ENCODE measurements at places on chromosomes 1 and 21.

DNA sequence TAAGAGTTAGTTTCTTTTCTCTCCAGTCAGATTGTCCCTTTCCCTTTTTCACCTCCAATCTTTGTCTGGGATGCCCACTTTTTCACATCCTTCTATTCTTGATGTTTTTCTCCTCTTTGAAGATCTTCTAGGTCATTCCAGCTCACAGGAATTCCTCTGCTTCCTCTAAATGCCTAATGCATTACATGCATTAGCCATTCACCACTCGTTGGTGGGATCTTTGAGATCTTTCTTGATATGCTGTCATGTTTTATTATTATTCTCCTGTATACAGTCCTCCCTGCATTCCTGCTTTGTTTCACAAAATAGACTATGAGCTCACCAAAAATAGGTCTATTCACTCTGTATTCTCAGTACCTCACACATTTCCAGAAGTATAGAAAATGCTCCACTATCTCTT is 129.0 kb downstream of the LYPLAL1 start:
- no peak for DNase-seq

- no peak for DNase-seq
These were observed 1.8 kb downstream of the LMX1A start for GRCh38 chr1:165354739-165355138.

DNA sequence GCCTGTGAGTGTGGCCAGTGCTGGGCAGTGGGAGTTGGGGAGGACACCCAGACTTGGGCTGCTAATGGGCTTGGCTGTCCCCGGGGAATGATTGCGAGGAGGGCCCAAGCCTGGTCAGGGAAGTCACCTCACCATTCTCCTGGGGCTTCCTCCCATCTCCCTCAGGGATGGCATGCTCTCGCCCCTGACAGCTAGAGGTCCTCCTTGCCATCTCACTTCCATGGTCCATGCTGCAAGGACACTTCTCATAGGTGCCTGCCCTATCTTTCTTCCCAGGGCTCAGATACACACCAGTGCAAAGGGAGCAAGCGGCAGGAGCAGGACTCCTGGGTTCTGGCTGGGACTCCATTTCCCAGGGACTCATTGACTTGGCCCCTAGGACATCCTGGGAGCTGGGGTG is 4.1 kb downstream of the NTRK1 start:
- no peak for DNase-seq

GRCh38 chr1:39359028-39359570 is 132.3 kb upstream of the BMP8A start:
- no peak for DNase-seq

- no peak for DNase-seq
These were observed 80.9 kb downstream of the ATP1A1 start for GRCh38 chr1:116453906-116454305.

DNA sequence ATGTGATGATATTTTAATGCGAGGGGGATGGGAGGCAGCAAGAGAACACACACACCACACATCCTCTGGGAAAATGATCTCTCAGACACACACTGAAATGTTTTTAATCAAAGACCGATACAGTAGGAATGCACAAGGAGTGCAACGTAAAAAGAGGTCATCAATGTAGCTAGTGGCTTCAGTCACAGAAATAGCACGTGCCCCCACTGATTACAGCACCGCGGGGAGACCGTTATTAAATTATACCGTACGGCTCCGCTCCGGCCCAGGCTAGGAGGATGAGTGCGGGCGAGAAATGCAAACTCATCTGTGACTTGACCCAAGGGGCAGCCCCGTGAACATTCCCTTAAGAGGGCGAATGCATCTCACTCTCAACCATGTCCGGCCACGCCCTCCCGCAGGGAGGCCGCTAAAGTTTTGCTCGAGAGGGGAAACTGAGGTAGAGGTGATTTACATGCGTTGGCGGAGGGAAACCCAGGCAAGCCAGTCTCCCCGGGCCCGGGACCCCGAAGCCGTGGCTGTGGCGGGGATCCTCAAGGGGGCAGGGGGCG is 552 bp downstream of the UBR4 start:
- DNase-seq: no peak

DNA sequence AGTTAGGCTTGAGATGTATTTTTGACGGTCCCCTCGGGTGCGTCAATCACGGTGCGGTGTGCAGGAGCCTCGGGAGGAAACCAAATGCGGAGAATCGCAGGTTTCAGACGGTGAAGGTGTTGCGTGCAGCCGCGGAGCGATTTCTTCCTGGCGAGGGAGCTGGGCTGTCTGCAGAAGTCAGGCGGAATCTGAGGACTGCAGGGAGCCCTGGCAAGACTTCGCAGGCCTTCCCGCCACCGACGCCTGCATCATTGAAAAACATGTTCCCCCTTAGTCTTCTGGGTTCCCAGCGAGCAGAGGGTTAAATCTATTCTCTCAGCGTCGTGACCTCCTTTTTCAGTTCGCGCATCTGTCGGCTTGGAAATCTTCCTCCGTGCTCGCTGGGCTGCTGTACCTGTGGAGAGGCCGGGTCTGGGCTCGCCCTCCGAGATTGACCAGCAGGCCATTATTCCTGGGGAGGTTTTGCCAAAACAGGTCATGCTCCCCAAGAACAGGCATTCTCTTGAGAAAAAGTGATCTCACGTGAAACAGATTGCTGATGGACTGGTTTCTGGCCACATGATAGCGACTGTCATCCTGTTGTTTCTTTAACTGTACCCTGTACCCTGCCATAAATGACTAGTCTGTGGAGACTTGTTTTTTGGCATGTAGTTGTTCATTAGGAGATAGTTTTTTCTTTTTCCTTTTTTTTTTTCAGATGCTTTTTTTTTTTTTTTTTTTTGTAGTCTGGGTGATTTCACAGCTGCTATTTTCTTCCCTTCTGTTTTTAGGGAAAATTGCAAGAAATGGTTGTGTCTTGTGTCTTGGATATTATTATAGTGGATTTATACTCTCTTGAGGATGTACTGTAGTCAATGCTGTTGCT is 894 bp downstream of the EPB41 start:
- no peak for DNase-seq

- no peak for DNase-seq
These were observed 265.4 kb downstream of the FOXD2 start for GRCh38 chr1:47703156-47703825.

- no peak for DNase-seq
These were observed 23.7 kb downstream of the VANGL1 start for GRCh38 chr1:115665319-115666096.

GRCh38 chr1:162868972-162869371 is 8.0 kb upstream of the CCDC190 start:
- no peak for DNase-seq

DNA sequence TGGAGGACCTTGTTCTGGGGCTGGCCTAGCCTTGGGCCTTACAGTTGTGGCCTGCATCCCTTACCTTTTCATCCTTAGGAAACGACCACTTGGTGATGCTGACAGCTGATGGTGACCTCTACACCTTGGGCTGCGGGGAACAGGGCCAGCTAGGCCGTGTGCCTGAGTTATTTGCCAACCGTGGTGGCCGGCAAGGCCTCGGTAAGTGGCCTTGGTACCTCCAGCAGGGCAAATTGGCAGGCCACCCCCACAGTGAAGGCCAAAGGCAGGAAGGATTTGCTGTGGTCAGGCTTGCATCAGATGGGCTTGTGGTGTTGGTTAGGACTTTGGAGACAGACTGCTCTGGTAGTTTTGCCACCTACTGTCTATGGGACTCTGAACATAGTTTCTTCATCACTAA is 17.7 kb upstream of the TRNAU1AP start:
- no peak for DNase-seq

- no peak for DNase-seq
These were observed 168.9 kb upstream of the HMCN1 start for GRCh38 chr1:185565302-185565701.

GRCh38 chr1:203665993-203666392 is 39.4 kb downstream of the ATP2B4 start:
- no peak for DNase-seq

DNA sequence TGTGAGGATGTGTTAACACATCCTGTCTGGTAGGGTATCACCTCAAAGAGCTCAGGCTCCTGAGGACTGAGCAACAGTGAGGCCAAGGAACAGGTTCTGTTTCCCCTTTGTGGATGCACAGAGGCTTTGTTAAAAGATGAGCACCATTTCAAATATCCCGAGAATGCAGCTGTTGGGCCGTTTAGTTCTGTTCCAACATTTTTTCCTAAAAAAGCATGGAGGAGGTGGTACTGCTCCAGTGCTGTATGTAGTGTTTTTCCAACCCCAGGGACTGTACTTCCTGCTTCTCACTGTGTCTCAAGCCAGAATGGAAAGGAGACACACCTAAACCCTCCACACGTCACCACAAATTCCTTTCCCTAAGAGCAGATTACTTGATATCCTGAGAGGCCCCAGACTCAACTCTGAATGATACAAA is 53.8 kb upstream of the BCL10 start:
- no peak for DNase-seq

DNA sequence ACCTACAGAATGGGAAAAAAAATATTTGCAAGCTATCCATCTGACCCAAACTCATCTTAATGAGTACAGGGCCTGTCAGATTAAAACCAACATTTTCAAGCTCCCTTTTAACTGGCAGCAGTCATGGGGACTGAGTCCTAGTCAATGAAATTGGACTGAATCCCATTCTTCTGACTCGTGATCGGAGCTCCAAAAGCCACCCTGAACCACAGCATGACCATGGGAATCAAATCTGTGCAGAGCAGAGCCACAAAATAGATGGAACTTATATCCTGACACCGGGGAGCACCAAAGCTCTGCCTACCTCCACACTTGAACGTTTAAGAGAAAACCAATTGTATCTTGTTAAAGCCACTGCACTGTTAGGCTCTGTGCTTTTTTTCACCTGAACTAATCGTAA is 5.0 kb upstream of the RWDD3 start:
- no peak for DNase-seq

DNA sequence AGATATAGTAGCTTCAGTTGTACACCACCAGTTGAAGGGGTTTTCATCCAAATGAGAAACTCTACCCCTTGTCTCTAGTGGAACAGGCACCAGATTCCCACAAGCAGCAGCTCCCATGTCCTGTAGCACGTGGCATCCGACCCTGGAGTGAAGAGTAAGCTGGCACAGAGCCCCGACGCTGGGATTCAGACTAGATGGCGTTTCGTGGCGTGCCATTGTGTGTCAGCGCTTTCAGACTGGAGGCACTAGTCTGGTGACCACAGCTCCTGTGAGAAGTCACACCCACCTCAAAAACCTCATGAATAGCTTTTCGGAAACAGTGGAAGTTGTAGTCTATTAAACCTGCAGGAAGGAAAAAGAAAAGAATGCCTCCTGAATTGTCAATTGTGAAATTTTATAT is 20.2 kb downstream of the RRAGC start:
- DNase-seq: no peak

DNA sequence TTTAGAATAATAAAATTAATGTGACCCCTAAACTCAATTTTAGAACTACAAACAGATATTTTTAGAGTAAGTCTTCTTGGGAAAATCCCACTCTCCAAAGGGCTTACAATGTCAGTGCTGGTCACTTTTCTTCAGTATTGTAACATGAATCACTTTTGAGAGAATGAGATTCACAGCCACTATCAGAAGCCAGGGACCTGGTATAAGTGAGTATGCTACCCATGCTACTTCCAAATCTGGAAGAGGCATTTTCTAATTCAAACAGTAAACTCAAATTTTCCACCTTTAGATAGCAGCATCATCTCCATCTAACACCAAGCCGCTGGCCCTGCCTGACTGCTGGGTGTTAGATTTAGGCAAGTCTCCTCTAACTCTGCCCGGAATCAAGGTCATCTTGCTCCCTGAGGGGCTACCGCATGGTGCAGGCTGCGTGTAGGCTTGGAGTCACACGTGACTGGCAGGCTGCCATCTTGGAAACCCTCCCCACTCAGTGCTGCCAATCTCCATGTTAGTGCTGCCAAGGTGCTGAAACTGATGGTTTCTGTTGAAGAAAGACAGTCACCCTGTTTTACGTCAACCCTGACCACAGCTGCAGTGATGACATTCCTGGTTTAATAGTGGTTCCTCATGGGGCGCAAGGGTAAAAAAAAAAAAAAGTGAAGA is 882.9 kb upstream of the B3GALT2 start:
- no peak for DNase-seq

DNA sequence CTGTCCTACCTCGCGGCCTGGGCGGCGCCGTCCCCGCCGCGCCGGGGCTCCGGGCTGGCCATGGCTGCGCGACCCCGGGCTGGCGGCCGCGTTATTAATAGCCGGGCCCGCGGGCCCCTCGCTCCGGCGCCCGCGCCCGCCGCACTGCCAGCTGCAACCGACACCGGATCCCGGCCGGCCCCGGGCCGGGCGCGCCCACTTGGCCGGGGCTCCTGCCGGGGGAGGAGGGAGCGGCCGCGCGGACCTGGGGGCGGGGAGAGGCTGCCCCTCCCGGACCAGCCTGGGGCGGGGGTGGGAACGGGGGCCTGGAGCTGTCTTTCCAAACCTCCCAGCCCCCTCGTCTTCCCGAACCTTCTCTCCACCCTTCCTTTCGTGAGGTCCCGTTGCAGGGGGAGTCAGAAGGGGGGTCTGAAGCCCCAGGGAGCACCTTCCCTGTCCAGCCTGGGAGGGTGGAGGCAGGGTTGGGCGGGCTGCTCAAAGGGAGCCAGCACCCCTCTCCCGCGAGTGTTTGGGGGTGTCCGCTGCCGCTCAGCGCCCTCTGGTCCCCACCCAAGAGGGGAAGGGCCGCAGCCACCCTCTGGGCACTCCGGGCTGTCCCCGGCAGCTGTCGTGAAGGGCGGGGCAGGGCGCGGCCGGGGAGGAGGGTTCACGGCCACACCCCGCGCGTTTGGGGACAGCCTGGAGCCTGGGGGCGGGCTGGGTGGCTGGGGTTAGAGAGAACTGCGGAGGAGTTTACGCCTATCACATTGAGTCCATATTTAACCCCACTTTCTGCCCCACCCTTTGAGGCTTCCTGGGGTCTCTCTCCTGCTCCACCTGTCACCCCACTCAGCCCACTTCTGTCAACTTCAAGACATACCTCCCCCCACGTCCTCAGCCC is at the start of gene SYNC:
TSS of gene SYNC (minus strand) at position 172 of the 880 bp plus-strand sequence. CDS start at position 62, 110 bp downstream.
- no peak for DNase-seq

- no peak for DNase-seq
These were observed 4.1 kb downstream of the RUNX3 start for GRCh38 chr1:24925963-24926362.

DNA sequence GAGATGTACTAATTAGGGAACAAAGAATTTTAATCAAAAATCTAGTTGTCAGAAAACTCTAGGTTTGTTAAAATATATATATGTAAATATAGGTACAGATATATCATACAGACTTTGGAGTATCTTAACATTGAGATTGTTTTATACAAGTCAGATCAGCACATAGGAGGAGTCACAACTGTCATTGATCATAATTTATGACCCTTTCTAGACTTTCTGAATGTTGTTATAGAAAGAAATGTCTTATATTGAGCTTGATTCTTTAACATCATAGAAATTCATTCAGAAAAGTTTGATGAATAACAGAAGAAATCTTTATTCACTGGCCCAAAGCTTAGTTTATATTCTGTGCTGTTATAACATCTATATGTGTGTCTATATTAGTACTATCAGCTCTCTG is 185.8 kb downstream of the SDCCAG8 start:
- DNase-seq: no peak
